GM18507 (cell line): ENCODE measurements at places on chromosomes 3 and 15.

GRCh38 chr3:70990185-70990584 is 593.3 kb downstream of the FOXP1 start:
- no peak for DNase-seq

- no peak for DNase-seq
Observed at GRCh38 chr3:122353215-122353614, 28.2 kb downstream of the CSTA start.

DNA sequence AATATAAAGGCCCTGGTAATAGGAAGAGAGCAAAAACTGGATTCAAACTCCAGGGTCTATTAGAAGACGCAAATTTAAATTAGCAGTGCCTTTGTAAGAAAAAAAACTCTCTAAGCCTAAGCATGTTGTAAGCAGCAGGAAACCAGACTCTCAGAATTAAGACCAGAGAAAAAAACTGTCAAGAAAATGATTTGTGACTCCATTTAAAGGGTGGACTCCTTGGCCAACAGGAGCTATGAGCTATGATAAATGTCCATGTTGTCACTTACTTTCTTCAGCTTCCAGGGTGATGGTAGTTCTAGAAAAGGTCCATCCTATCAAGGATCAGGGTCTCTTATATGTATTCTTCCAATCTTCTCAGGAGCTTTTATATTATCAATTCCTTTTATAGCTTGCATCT is 34.9 kb upstream of the CCDC50 start:
- no peak for DNase-seq

GRCh38 chr15:82231233-82231632 is 31.3 kb downstream of the EFL1 start:
- no peak for DNase-seq

GRCh38 chr3:147730284-147730683 is 321.1 kb downstream of the ZIC1 start:
- DNase-seq, result no peak

- DNase-seq, result no peak
Observed at GRCh38 chr3:157127831-157128767, 31.8 kb downstream of the CCNL1 start.

DNA sequence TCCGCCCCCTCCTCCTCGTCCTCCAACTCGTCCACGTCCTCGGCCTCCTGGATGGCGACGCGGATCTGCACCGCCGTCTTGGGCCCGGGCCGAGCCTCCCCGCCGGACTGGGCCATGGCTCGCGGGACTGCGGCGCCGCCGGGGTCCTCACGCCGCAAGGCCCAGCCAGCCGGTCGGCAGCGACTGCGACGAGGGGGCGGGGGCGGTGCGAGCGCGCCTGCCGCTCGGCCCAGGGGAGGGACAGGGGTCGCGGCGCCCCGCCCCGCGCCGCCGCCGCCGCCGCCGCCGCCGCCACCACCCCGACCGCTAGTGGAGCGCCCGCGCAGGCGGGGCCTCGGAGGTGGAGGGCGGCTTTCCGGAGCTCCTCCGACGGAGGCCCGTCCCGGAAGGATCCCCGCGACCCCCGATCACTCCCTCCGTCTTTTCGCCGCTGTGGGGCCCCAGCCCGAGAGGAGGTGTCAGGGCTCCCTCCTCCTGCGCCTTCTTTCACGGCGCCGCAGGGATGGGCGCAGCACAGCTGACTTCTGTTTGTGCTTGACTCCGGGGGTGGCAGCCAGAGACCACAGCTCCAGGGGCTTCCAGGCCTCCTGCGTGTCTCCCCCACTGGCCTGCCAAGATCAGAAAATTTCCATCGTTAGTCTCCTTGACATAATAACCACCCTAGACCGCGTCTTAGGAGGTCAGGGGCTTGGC is at the start of gene LARP6:
LARP6 (minus strand) TSS at position 185 of the 693 bp plus-strand sequence; CDS start at position 116, 69 bp downstream.
- DNase-seq, result no peak

GRCh38 chr3:115814778-115815380 is 191.6 kb downstream of the GAP43 start:
- DNase-seq, result no peak

GRCh38 chr3:156674911-156675829 is 780 bp downstream of the TIPARP start:
- DNase-seq, result no peak

GRCh38 chr3:49718858-49719213 is 648 bp downstream of the AMIGO3 start:
- DNase-seq, result no peak

GRCh38 chr3:125366132-125366531 is 9.0 kb downstream of the ZNF148 start:
- no peak for DNase-seq

- no peak for DNase-seq
Observed at GRCh38 chr3:158111861-158112260, 2.0 kb downstream of the RSRC1 start.

DNA sequence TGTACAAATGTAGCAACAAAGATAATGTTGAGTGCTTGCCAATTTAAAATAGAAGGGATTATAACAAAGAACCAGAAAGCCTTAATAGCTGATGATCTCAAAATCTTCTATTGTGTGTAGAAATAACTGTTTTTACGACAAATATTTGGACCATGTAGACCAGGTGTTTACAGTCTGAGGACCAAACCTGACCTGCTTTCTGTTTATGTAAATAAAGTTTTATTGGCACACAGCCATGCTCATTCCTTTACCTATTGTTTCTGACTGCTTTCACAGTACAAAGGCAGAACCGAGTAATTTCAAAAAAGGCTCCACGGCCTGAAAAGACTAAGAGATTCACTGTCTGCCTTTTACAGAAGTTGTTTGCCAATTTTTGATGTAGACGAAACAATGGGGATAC is 91.8 kb downstream of the GOLIM4 start:
- DNase-seq, result no peak

DNA sequence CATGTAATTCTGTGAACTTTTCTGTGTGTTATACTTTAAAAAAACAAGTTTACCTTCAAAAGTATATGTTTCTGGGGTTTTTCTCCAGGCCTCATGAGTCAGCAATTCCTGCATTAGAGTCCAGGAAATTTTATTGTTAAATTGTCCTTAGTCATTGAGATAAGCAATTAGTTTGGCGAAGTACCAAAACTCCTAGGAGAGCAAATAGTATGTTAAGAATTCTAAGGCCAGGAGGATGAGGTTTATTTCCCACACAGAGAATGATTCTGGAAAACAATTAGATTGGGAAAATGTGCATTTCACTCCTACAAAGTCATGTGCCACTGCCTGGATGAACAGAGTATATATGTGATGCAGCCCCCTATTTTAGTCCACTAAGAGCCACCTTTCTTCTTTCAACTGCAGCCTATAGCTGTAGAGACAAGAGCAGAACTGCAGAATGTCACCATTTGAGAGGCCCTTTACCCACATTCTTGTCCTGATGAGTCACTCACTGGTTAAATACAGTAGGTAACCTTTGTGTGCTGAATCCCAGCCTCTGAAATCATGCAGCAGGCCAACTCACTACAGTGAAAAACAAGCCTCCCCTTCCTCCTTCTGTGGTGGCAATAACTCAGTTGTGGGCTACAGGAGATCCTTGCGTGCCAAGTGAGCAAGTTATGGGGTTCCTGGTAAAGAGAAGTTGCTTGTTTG is 452.8 kb upstream of the THBS1 start:
- no peak for DNase-seq

DNA sequence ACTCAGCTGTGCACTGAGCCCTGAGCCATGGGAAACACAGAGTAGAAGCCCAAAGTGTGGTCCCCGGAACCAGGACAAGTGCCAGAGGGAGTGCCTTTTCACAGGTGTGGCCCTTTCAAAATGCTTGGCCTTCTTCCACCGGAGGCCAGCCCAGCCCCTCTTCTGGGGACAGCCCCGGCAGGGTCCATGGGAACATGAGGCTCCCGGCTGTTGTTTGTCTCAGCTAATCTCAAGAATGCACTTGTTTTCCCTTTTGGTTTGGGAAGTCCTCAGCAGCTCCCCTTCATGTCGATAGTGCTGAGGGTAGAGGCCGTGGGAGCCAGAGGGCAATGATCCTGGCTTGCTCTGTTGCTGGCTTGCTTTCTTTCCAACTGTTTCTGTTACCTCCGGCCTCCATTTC is 91.1 kb upstream of the MRPS22 start:
- no peak for DNase-seq

DNA sequence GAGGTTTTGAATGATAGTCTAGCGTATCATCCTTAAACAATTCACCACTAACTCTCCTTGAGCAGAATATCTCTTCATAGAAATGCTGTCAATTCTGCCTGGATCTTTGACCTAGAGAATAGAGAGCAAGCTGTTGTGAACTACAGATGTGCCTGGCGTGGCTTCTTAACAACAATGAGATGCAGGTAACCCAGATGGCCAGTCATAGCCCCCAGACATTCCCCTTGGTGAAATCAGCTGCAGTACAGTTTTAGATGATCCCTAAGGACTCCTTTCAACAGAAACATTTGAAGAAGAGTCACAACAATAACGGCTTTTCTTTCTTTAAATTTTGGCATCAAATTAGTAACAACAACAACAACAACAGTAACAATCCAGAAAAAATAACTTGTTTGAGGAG is 1041.3 kb downstream of the ROBO1 start:
- no peak for DNase-seq

- DNase-seq, result no peak
Observed at GRCh38 chr3:157094751-157095480, 65.0 kb downstream of the CCNL1 start.

- DNase-seq, result no peak
Observed at GRCh38 chr3:150786791-150787190, 23.8 kb upstream of the SIAH2 start.

DNA sequence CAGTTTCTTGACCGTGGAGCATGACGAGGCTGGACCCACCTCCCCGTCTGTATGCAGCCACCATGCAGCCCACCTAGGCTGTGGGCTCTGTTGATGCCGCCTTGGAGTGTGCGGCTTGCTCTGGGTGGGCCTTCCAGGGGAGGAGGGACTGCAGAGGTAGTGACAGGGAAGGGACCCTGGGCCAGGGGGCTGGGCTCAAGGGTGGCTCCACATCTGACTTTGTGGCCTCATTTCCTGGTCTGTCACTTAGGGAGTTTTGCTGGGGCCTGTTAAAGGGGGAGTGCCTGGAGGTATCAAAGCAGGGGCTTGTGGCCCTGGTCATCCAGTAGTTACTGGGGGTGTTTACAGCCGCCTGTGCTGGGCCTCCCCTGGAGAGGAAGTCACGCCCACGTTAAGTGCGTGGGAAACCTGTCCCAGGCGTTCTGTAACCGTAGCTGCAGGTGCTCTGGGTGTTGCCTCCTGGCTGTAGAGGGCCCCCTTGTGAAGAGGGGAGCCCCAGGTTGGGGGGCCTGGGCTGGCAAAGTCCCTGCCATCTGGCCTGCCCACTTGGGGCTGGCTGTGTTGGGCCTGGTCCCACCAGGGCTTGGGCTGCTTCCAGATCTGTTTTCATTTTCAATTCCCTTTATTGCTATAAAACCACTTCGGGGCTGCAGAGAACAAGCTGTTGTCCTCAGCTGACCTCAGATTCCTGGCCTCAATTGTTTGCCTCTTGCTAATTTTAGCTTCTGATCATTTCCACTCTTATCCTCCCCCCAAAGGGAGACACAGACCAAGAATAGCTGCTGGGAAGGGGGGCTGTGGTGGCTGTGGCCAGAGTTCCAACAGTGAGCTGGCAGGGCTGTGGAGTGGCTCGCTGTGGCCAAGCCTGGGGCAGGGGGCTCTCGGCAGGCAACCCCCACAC is 26.5 kb downstream of the KLF13 start:
- peak; percentile 69 for DNase-seq

- DNase-seq, result no peak
Observed at GRCh38 chr3:112020674-112021085, 13.9 kb upstream of the TMPRSS7 start.

DNA sequence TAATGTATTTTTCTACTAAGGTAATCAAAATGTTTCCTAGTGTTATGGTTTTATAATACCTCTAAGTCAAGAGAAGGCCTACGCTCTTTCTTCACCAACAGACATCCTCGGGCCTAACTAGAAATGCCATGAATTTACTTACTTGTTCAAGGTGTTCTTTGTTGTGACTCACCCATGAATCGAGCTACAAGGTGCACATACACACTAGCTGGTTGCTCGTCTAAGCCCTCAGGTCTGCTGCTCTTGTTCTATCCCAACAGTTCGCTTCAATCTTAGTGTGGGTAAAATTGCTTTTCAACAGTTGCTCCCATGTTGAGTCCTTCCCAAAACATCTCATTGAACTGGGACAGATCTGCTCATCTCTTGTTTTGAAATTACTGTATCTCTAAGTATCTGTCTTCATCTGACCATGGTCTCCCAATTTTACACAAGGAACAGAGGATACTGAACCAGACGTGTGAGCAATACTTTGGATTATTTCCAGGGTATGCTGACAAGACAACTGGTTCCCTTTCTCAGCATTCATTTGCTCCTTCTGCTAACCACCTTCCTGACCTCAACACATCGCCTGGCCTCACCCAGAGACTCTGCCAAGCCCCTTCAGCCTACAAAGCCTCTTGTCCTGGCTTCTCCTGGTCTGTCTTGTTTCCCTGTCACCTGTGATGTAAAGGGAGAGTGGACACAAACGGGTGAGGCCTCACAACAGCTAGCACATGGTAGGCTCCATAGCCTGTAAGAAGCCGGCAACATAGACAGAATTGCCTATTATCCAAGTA is 84.2 kb downstream of the NEDD4 start:
- no peak for DNase-seq

DNA sequence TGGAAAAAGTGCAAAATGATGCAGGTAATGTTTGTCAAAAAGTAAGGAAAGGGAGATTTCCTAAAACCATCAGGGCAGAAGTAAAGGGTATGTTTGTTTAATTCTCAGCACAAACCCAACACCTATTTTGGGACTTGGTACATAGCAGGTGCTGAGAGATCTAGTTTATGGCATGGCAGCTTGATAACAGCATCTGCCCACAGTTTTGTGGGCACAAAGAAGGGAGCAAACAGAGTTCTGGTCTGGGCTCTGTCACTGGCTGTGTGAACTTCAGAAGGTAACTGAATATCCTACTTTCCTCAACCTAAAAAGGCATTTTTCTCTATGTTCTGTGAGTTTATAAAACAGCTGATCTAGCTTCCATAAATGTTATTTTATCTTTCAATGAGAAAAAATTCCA is 141.6 kb downstream of the PLCH1 start:
- no peak for DNase-seq

DNA sequence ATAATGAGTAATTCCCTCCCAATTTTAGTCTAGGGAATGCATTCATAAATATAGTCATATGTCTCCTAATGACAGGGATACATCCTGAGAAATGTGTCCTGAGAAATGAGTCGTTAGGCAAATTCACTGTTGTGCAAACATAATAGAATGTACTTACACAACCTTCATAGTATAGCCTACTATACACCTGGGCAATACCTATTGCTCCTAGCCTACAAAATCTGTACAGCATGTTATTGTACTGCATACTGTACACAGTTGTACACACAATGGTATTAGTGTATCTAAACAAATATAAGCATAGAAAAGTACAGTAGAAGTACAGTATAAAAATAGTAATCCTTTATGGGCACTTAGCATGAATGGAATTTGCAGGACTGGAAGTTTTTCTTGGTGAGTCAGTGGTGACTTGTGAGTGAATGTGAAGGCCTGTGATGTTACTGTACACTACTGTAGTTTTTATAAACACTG is 6.6 kb downstream of the DTWD1 start:
- no peak for DNase-seq

- no peak for DNase-seq
Observed at GRCh38 chr3:178947738-178948137, 123.9 kb downstream of the ZMAT3 start.

- no peak for DNase-seq
Observed at GRCh38 chr15:33963831-33964664, 4.2 kb upstream of the CHRM5 start.

GRCh38 chr15:52710050-52710707 is 31.0 kb upstream of the ATOSA start:
- no peak for DNase-seq

GRCh38 chr3:37466660-37467359 is 292.4 kb upstream of the LRRFIP2 start:
- DNase-seq, result no peak
